ENCODE measurements at places on chromosomes 12 and 14. TPM values are rescaled to one million over a fixed set of nuclear protein-coding genes. Genes with fewer than 3 reads are reported as not detected.
A peak's percentile ranks its signal among the peaks of the same experiment; 100 is the strongest.

DNA sequence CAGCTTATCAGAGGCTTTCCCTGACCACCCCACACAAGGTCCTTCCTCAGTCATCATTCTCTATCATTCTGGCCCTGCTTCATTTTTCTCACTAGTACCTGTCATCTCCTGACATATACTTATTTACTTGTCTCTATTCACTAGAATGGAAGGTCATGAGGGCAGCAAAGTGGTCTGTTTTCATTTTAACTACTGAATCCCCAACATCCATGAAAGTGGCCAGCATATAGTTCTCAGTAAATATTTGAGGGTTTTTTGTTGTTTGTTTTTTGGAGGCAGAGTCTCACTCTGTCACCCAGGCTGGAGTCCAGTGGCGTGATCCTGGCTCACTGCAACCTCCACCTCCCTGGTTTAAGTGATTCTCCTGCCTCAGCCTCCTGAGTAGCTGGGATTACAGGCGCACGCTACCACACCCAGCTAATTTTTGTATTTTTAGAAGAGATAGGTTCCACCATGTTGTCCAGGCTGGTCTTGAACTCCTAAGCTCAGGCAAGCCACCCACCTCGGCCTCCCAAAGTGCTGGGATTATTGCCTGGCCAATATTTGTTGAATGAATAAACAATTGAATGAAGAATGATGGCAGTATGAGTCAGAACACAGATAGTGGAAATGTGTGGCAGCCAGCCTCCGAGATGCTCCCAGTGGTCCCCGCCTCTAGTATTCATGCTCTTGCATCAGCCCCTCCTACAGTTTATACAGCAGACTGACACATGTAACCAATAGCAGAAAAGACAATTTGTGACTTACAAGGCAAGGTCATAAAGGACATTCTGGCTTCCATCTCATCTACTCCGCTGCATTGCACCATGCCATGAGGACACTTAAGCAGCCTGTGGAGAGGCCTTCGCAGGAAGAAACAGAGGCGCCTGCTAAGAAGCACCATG is 7.0 kb upstream of the ANO6 start:
- peak; percentile 72 for DNase-seq
- no peaks in the 10 kb centered on the region for H3K36me3 ChIP-seq
- H3K4me3 ChIP-seq: no peak overlapping the region
- no peaks in the 10 kb centered on the region for H3K27me3 ChIP-seq
- 0 out of 2 replicates have a peak overlapping the region, but pooled peaks have one; percentile 47 for H3K27ac ChIP-seq
- no peaks in the 10 kb centered on the region for H3K4me1 ChIP-seq

- no peak overlapping the region for H3K4me3 ChIP-seq
- no peak overlapping the region for H3K27ac ChIP-seq
- DNase-seq: peak; percentile 24
- no peaks in the 10 kb centered on the region for H3K4me1 ChIP-seq
- no peaks in the 10 kb centered on the region for H3K27me3 ChIP-seq
- H3K36me3 ChIP-seq: peaks cover 15% of the 10 kb centered on the region
Observed at GRCh38 chr14:39351708-39352107, 80.5 kb downstream of the FBXO33 start.

The GOLGA5 gene
- 56.4 TPM for total RNA-seq

The KLRG1 gene
- not detected for total RNA-seq

- no peaks in the 10 kb centered on the region for H3K27me3 ChIP-seq
- H3K36me3 ChIP-seq: no peaks in the 10 kb centered on the region
- no peak overlapping the region for H3K4me3 ChIP-seq
- H3K27ac ChIP-seq: no peak overlapping the region
Observed at GRCh38 chr14:38129705-38130104, 78.0 kb upstream of the SSTR1 start.

The EIF2S3B gene
- total RNA-seq: 4.9 TPM

DNA sequence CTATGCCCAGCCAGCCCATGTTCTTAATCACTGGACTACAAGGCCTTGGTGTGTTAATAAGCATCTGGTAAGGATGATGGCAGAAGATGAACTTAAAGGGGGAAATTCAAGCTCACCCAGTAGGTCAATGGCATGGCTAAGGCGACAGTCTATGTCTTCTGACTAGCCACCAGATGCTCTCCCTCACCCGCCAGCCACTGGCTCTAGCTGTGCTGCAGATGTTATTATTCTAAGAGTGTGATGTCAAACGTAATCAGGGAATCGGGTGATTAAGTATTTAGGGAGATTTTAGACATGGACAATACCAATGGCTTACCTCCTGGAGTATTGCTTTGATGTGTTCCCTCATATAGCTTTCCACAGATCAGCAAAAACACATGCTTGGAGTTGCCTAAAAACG is 39.2 kb upstream of the MAX start:
- no peak for DNase-seq
- H3K4me3 ChIP-seq: no peak overlapping the region

DNA sequence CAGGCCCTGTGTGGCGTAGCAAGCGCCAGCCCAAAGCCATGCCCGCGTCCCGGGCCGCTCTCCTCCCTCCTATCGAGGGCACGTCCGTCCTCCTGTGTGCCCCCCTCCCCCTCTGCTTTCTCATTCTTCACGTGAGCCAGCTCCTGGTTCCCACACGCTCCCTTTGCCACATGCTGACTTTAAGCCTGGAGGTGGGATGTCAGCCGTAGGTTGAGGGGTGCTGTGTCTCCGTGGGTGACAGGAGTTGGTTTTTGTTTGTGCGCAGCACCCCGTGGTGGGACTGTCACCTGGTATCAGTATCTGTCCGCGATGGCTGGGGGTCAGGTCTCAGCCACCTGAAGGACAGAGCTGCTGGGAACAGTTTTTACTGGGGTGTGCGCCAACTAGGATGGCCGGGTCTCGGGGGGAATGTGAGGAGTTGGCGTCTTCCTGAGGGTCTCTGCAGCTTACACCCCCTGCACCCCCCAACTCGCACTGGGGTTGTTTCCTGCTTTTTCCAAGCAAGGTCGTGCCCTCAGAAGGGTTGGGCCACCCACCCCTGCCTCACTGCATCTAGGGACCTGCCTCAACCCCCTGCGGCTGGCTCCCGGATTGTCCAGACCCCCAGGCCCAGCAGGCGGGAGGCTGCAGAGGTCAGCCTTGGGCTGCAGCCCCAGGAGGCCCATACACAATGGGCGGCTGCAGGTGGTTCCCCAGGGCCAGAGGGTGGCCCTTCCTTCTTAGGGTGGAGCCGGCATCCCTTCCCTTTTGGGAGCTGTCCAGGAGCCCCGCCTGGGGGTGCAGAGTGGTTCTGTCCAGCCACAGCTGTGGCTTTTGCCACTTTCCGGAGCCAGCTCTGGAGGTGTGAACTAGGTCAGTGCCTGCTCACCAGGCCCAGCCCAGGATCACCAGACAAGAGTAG is 7.3 kb downstream of the ULK1 start:
- DNase-seq: no peak
- 0 out of 2 replicates have a peak, but pooled peaks cover 4% of the 10 kb centered on the region for H3K4me1 ChIP-seq
- no peaks in the 10 kb centered on the region for H3K27me3 ChIP-seq

GRCh38 chr14:99155173-99156089 is 116.6 kb downstream of the BCL11B start:
- no peaks in the 10 kb centered on the region for H3K27me3 ChIP-seq
- DNase-seq: peak; percentile 4
- H3K4me3 ChIP-seq: no peak overlapping the region
- H3K27ac ChIP-seq: no peak overlapping the region
- H3K4me1 ChIP-seq: no peaks in the 10 kb centered on the region
- H3K36me3 ChIP-seq: no peaks in the 10 kb centered on the region

DNA sequence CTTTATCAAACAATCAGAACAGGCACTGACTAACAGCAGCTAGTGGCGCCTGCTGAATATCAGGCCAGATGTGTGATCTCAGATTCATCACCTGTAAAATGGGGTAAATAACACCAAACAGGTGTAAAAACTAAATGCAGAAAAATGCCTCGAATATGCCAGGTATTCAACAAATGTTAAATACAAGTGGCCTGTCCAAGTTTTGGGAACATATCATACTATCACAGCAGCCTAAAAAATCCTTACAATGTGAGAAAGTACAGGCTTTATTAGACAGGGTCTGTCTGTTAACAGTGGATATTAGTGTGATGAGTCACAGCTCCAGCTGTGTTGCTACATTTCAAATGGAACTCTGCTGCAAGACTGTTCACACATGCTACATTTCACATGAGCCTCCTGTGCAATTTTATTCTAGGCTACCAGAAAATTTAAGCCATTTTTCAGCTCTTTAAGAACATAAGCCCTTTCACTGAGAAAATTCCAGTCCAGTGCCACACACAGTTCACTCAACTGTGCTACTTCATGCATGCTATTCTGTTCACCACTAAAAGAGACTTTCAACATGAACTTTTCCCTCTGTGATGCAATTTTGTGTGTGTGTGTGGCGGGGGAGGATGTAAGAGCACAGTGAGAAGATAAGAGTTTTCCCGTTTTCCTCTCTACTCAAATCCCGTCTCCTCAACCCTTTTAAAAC is 56.7 kb downstream of the MSRB3 start:
- DNase-seq: peak; percentile 85
- H3K36me3 ChIP-seq: peaks cover 34% of the 10 kb centered on the region
- peaks cover 20% of the 10 kb centered on the region for H3K4me1 ChIP-seq
- no peaks in the 10 kb centered on the region for H3K27me3 ChIP-seq
- no peak overlapping the region for H3K4me3 ChIP-seq

GRCh38 chr12:124233846-124234640 is 60.9 kb upstream of the RFLNA start:
- peaks cover 39% of the 10 kb centered on the region for H3K4me1 ChIP-seq
- H3K36me3 ChIP-seq: no peaks in the 10 kb centered on the region
- no peak overlapping the region for H3K4me3 ChIP-seq
- peak; percentile 64 for DNase-seq
- peak overlapping the region; percentile 78 for H3K27ac ChIP-seq

DNA sequence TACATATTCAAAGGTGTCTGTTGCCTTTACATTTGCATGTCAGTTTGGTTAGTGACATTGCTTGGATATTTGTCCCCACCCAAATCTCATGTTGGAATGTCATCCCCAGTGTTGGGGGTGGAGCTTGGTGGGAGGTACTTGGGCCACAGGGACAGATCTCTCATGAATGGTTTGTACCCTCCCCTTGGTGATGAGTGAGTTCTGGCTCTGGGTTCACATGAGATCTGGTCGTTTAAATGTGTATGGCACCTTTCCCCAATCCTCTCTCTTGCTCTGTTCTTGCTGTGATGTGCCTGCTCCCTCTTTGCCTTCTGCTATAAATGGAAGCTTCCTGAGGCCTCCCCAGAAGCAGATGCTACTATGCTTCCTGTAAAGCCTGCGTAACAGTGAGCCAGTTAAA is 207.9 kb upstream of the DIO3 start:
- H3K27me3 ChIP-seq: 0 out of 2 replicates have a peak, but pooled peaks cover under 1% of the 10 kb centered on the region
- no peaks in the 10 kb centered on the region for H3K4me1 ChIP-seq
- no peak overlapping the region for H3K4me3 ChIP-seq
- H3K27ac ChIP-seq: no peak overlapping the region
- H3K36me3 ChIP-seq: no peaks in the 10 kb centered on the region
- no peak for DNase-seq

The SMCO2 gene
- not detected for total RNA-seq

- H3K27me3 ChIP-seq: no peaks in the 10 kb centered on the region
- H3K27ac ChIP-seq: no peak overlapping the region
- no peaks in the 10 kb centered on the region for H3K4me1 ChIP-seq
- no peaks in the 10 kb centered on the region for H3K36me3 ChIP-seq
Observed at GRCh38 chr12:117333331-117333881, 28.0 kb downstream of the NOS1 start.

GRCh38 chr12:124650912-124651311 is 83.5 kb upstream of the NCOR2 start:
- no peak overlapping the region for H3K4me3 ChIP-seq
- no peak for DNase-seq
- peaks cover 13% of the 10 kb centered on the region for H3K4me1 ChIP-seq
- H3K27ac ChIP-seq: no peak overlapping the region

DNA sequence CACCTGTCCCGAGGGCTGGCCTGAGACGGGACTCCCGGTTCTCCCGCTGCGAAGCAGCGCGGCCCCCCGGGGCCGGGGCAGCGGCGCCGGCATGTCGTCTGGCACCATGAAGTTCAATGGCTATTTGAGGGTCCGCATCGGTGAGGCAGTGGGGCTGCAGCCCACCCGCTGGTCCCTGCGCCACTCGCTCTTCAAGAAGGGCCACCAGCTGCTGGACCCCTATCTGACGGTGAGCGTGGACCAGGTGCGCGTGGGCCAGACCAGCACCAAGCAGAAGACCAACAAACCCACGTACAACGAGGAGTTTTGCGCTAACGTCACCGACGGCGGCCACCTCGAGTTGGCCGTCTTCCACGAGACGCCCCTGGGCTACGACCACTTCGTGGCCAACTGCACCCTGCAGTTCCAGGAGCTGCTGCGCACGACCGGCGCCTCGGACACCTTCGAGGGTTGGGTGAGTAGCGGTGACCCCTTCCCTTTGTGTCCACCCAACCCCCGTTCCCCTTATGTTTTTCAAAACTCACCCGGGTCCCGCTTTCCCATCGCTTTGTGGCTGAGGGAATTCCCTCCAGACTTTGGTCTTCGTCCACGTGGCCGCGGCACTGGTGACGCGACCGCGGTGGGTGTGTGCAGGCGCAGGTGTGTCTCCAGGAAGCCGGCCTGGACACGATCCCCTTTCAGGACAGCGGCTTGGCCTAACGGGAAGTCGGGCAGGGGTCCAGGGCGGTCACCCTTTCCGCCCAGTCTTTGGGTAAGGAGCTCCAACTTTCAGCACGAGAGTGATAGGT is 826 bp downstream of the PRKCH start:
- no peak for DNase-seq
- no peak overlapping the region for H3K27ac ChIP-seq
- H3K27me3 ChIP-seq: peaks cover 58% of the 10 kb centered on the region
- no peaks in the 10 kb centered on the region for H3K36me3 ChIP-seq
- no peaks in the 10 kb centered on the region for H3K4me1 ChIP-seq
- peak overlapping the region; percentile 71 for H3K4me3 ChIP-seq

The DHRS2 gene
- total RNA-seq: not detected

The EPS8 gene
- 107 TPM for total RNA-seq

GRCh38 chr14:33510063-33510481 is 440.8 kb downstream of the EGLN3 start:
- no peaks in the 10 kb centered on the region for H3K36me3 ChIP-seq
- peaks cover 28% of the 10 kb centered on the region for H3K4me1 ChIP-seq
- peak; percentile 81 for DNase-seq
- no peak overlapping the region for H3K4me3 ChIP-seq

DNA sequence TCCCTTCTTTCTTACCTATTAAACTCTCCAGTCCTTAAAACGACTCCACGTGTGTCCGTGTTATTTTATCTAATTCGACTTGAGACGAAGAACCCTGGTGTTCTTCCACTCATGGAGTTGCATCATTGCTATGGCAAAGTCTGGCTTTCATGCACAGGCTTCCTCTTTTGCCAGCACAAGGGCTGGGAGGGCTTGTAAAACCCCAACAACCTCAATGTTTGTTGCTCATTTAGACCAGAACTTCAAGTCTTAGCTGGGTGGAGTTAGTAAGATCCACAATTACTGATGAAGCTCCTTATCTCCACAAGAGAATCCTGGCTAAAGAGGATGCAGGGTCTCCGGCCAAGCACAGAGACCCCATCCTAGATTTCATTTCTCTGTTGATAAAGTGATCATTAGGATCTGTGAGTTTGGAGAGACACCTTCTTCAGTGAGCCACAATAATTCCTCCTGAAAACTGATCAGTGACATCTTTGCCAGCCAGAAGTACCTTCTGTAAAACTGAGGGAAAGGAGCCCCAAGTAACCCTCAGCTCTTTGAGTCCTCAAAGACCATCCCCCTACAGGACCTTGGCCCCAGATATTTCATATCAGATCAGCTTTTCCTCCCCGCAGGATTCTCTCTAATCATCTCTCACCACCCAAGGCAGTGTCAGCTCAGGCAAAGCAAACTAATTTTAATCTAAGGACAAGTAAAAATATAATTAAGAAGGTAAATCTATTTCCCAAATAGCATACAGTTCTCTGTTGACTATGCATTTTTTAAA is 514.6 kb downstream of the FUT8 start:
- no peaks in the 10 kb centered on the region for H3K36me3 ChIP-seq
- no peak overlapping the region for H3K4me3 ChIP-seq
- DNase-seq: no peak
- no peaks in the 10 kb centered on the region for H3K4me1 ChIP-seq
- no peak overlapping the region for H3K27ac ChIP-seq
- peaks cover 14% of the 10 kb centered on the region for H3K27me3 ChIP-seq
